ENCODE measurements at places on chromosomes 11 and 22.

DNA sequence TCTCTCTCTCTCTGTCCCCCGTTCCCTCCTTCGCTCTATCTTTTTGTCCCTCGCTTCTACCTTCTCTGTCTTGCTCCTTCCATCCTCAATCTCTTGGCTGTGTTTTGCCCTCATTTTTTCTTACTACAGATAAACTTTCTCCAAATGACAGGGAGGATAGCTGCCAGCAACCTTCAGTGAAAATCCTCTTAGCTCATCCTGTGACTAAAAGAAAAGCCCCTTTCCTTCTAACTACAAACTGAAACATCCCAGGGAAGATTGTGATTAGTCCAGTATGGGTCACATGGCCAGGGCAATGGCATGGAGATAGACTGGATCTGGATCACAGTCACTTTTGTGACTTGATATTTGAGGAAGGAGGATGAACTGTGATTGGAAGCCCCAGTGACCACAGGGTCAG is 10.4 kb downstream of the SPON1 start:
- DNase-seq: no peak

DNA sequence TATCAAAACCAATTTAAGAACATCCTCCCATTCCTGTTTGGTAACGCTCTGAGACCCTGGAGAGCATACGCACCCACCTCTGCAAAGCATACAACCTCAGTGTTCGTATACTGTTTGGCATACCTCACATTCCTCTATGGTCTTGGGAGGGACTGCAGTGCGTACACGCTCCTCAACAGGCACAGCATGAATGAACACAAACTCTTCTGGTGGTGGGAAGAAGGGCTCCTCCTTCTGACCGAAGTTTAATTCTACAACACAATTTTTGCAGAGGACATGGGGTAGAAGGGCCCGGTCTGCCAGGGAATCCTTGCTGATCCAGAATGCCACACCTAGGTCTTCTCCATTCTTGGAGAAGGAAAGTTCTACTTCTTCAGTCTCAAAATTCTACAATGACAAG is 5.3 kb downstream of the HNRNPUL2 start:
- peak; percentile 54 for DNase-seq

DNA sequence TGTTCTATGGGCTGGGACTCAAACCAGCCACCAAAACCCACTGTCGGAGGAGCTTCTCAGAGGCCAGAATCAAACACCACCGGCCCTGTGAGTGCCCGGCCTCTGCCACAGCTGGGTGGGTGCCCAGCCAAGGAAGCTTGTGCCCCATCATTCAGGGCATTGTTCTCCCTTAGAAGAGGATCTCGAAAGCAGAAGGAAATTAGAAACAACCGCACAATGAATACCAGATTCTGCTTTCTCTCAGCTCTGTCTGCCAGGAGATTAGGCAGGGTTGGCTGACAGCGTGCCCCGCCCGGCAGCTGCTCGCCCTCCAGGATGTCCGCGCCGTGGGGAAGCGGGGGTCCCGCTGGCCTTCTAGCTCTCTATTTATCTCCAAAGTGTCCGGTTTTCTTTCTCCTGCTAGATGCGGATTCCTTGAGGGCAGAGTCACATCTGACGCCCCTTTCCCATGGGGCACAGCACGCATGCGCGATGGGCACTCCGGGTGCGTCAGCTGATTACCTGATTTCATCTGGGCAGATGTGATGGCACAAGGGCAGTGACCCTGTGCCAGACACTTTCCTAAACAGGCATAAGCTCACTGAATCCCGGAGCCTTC is 25.5 kb downstream of the SCGB1A1 start:
- DNase-seq: peak; percentile 88

DNA sequence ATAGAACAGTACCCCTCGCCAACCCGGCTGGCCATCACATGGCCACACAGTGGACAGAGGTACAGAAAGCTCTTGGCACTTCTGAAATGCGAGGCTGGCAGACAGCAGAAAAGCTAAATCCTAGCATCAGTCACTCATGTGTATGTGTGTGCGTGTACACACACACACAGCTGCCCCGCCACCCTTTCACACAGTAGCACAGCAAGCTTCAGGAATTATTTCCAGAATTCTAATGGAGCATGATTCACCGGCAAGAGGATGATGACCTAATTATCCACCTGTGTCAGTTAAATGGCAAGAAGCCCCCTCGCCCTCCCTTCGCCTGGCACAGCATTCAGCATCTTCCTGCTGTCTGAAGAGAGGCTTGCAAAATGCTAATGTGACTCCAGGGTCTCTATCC is 336.0 kb downstream of the SHANK2 start:
- no peak for DNase-seq

DNA sequence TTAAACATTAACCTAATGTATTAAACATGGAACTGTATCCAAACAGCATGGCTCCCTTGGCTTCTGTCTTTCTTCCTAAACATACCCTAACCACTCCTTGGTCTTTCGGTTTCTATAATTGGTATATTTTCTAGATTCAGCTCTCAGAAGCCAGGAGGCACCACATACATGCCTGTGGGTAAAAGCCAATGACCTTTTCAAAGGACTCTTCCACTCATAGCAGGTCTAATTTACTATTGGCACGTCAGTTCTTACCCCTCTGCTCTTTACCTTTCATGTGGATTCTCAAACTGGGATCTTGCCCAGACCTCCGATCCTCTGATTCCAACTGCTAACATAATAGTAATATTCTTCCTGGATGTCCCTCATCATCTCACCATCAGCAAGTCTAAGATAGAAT is 835.1 kb downstream of the NTM start:
- DNase-seq: no peak

DNA sequence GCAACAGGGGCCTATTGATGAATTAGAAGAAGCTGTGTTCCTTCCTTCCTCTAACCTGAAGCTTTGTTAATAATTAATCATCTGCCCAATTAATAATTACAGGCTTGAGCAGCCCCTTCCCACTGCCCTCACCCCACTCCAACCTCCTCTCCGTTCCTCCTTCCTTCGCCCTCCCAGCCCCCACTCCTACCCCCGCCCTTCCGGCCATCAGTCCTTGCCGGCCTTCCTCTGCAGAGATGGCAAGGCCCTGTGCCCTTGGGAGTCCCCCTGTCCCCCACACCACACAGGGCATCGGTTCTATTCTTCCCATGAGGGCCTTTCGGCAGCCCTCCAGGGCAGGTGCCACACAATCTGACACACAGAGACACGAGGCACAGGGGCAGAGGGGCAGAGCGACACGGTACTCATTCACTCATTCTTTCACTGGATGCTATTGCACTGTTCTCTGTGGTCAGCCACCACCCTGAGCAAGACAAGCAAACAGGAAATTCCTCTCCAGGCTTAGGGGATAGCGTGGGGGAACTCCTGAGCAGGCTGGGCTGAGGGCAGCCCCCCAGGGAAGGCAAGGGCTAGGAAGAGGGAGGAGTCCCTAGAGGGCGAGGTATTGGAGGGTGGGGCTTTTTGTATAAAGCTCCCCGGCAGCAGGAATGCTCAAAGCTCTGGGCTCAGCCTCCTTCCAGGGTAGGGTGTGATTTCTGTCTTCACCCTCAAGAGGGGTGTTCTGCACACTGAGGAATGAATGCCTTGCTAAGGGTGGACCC is 14.7 kb downstream of the MGAT3 start:
- peak; percentile 87 for DNase-seq

GRCh38 chr11:1881442-1882264 is 10.0 kb downstream of the PRR33 start:
- no peak for DNase-seq
